ENCODE measurements at places on chromosomes 1 and 21. TPM values are rescaled to one million over a fixed set of nuclear protein-coding genes. Genes with fewer than 3 reads are reported as not detected.

LRRC38 gene
- not detected for total RNA-seq

CD2 gene
- 188 TPM for total RNA-seq

CRYZ gene
- 13.5 TPM for total RNA-seq

RNF186 gene
- not detected for total RNA-seq

KCNH1 gene
- not detected for total RNA-seq

ITLN2 gene
- not detected for total RNA-seq
